ENCODE measurements at places on chromosomes 16 and 17. TPM values are rescaled to one million over a fixed set of nuclear protein-coding genes. Genes with fewer than 3 reads are reported as not detected.

ARHGAP23 gene
- 2.5 TPM for total RNA-seq

GRCh38 chr16:87347932-87348615, 30.9 kb upstream of the C16orf95 start:
- DNase-seq: no peak

PRSS8 gene
- total RNA-seq: 59.3 TPM

SLC39A11 gene
- total RNA-seq: 32.9 TPM
